ENCODE measurements at places on chromosomes 5 and 9.

DNA sequence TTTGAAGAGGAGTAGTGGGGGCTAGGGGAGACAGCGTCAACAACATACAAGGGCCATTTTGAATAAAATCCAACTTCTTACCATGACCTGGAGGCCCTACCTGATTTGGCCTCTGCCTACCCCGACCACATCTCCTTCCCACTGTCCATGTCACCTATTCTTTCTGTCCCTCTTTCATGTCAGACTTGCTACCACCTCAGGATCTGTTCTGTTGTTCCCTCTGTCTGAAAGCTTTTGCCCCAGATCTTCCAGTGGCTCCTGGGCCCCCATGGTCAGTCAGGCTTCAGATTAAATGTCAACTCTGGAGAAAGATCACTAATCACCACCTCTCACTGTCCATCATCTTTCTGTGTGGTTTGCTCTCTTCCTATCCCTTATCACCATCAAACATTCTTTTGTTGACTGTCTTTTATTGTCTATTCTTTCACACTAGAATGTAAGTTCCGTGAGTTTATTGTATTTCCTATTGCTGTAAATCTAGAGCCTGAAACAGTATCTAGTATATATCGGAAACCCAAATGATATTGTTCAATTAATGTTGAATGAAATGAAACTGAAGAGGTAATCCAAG is 31.2 kb upstream of the APC start:
- no peak for DNase-seq

GRCh38 chr5:163564321-163564938 is 59.0 kb downstream of the MAT2B start:
- peak; percentile 62 for DNase-seq

- DNase-seq = no peak
Observed at GRCh38 chr5:63205976-63206375, 627.4 kb downstream of the LRRC70 start.

DNA sequence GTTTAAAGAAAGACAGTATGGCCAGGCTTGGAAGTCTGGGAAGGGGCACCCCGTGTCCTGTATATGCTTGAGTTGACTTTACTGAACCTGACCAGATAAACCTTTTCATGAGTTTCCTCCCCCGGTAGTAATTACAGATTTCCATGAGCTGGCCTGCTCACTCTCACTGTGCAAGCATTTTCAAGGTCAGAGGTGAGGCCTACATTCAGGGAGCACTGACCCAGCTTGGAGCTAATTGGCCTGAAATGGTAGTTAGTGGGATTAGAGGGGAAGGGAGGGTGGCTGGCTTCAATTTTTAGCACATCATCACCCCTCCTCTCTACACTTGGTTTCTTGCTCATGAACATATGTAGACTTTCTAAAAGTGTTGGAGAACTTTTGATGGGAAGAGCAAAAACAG is 99.2 kb downstream of the PSAT1 start:
- no peak for DNase-seq

DNA sequence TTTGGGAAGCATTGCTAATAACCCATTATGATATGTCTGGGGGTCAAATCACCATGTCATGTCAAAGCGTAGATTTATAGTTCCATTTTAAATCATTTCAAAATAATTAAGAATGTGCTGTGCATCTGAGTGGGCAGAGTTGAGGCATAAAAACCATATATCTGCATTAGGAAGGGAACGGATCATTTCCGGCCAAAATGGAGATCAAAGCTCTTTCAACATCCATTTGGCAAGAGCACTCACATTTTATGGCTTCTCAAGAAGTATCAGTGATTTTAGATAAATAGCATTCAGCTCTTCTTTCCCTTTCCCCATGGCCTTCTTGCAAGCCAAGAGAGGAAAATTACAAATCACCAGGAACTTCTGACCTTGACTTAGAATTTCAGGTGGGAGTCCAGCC is 89.9 kb downstream of the HSPA4 start:
- no peak for DNase-seq

- DNase-seq = no peak
Observed at GRCh38 chr9:17236147-17236546, 101.3 kb downstream of the CNTLN start.

- no peak for DNase-seq
Observed at GRCh38 chr9:14730461-14730898, 7.9 kb upstream of the CER1 start.

- no peak for DNase-seq
Observed at GRCh38 chr5:32020271-32020670, 153.8 kb downstream of the GOLPH3 start.

Data from NCI-H1694 treated with DMSO at 0.1 percent for 48 hours (cell line).